Frontal cortex (tissue), 4 donors: ENCODE measurements at places on chromosomes 6 and 20. TPM values are rescaled to one million over a fixed set of nuclear protein-coding genes. Genes with fewer than 3 reads are reported as not detected.

Gene MUC21
- not detected for total RNA-seq

Gene HCK
- 2.9 TPM for total RNA-seq

Gene ZNF391
- 2.9 TPM for total RNA-seq

Gene OOEP
- total RNA-seq, result not detected

Gene KIAA0408
- total RNA-seq, result 107 TPM

Gene KCNG1
- 22.4 TPM for total RNA-seq

Gene SAMD5
- 11.8 TPM for total RNA-seq
